Gastroesophageal sphincter (tissue), 4 donors: ENCODE measurements at places on chromosomes 12 and 14. TPM values are rescaled to one million over a fixed set of nuclear protein-coding genes. Genes with fewer than 3 reads are reported as not detected.

DNA sequence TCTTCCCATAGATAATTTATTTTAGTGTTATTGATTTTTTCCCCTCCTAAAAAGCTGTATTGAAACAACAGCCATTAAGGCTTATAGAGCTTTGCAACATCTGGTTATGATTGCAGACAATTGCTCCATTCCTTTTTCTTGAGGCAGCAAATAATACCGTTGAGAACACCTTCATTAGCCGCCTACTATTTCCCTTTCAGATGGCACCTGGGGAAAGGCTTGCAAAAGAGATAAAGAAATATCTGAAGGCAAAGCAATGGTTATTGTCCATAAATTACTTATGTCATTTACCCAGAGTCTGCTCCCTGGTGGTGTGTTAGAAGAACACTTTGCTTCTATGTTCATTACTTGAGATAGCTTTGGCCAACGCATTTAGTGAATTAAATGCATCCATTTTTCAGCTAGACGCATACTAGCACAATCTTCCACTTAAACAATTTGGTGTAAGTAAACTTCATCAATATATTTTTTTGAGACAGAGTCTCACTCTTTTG lies 377.8 kb downstream of the KCNH5 start:
- ATAC-seq: no peak

DNA sequence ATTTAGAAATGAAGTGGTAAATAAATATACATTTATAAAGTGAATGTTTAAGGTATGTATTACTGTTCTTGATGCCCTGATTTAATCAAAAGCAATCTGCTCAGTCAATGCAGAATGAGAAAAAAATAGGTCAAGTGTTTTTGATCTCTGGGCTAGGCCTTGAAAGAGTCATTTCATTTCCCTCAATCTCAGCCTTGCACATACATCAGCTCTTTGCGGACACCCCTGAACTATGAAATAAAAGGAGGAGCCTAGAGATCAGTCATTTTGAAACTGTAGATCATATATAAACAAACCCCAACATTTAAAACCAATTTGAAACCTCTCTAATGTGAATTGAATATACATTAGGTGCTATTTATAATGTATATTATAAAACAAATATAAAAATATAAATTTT lies 42.5 kb downstream of the ATG2B start:
- ATAC-seq: no peak

Gene PPP4R3A
- 73.4 TPM for total RNA-seq

Gene A2M
- total RNA-seq: 268 TPM

Gene WNT1
- total RNA-seq: not detected

DNA sequence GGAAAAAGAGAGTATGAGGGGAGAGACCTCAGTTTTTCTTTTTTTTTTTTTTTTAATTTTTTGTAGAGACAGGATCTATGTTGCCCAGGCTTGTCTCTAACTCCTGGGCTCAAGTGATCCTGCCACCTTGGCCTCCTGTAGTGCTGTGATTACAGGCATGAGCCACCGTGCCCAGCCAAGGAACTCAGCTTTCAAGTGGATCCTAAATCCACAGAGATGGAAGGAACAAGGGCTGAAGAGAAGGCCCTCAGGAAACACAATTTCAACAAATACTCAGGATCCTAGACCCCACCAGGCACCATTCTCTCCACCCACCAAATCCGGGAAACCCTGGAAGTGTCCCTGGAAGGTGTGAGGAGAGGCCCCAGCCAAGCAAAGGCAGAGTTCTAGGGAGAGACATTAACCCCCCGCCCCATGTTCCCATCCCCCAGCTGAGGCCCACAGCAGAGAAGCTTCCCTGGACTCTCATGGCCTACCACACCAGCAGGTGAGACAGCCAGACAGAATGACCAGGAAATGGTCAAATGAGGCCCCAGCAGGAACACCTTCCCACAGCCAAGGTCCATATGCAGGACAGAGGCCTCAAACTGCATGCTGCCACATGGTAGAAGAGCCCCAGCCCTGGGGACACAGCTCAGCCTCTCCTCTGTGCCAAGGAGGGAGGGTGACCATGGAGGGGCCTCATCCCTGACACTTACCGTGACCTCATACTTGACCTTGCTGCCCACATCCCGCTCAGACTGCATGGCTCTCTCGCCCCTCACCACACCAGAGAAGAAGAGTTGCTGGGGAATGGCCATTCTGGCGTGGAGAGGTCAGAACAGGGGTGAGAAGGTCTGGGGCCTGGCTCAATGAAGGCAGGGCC lies 14.1 kb downstream of the ITGA7 start:
- no peak for ATAC-seq

DNA sequence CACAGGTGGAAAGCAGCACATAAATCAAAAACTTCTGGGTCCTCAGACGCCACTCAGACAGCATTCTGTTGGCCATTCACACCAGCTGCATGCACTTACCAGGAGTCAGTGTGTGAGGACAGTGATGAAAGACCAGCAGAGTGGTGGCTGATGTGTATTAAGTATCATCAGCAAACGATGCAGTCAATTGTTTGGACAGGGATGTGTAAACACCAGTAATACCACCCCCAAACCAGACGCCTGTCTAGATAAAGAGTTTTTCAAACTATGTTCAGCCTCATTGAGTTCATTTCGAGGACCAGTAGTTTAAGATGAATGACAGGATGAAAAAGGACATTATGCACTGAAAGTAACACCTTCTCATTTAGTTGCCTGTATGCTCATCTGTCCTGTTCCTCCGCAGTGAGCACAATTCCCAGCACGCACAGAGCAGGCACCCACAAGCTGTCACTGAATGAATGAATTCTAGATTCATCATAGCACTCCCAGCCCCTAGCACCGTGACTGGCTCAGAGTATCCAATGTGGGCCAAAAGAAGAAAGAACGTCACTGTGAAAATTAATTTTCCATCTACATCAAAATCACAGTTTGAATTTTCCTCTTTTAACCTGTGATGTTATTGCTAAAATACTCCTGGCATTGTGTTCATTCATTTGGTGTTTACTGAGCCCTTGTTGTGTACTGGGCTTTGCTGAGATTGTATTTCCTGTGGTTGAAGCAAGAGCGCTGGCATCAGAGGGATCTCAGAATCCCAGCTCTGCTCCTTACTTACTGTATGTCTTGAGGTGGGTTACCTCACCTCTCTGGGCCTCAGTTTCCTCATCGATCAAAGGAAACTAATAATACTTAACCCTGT lies 124.8 kb upstream of the NOS1 start:
- ATAC-seq: no peak

DNA sequence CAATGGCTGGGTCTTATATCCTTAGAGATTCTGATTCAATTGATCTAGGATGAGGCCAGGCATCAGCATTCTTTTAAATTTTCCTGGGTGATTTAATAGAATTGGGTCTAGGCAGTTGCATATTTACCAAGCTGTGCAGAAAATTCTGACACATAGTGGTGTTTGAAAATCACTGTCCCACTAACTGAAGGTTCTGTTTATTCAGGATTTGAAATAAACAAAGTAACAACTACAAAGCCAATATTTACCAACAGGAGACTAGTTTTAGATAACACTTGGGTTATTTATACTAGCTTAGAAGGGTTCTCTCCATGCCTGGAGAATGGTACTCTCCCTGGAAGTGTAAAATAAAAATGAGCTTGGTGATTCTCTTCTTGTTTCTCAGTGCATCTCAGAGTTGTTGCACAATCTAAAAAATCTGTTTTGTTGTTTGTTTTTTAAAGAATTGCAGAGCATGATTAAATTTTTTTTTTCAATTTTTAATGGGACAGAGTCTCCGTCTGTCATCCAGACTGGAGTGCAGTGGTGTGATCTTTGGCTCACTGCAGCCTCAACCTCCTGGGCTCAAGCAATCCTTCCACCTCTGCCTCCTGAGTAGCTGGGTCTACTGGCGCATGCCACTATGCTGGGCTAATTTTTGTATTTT lies 16.9 kb downstream of the BEST3 start:
- ATAC-seq: no peak

DNA sequence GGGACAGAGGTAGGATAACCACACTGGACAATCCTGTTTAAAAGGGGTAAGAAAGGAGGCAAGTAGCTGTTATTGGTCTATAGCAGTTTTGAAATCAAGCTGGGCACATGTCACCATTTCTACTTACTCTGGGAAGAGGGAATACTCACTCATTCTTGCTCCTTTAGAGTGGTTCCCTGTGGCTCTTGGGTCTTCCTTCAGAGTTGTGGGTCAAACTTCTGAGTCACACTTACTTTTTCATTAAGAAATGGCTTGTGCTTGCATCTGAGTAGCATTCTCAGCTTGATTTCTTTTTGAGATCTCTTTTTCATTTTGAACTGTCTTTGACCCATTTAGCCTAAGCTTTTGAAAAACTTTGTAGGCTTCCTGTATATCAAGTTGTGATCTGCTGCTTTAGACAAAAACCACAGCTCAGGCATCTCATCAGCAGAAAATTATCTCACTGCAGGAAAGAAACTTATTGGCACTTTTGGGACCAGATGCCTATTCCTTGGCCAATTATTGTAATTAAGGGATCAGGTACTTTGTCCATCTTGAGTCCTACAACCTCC lies 122.2 kb downstream of the AEBP2 start:
- no peak for ATAC-seq

Gene KRT77
- total RNA-seq: not detected

Gene TBC1D30
- total RNA-seq: 1.4 TPM

DNA sequence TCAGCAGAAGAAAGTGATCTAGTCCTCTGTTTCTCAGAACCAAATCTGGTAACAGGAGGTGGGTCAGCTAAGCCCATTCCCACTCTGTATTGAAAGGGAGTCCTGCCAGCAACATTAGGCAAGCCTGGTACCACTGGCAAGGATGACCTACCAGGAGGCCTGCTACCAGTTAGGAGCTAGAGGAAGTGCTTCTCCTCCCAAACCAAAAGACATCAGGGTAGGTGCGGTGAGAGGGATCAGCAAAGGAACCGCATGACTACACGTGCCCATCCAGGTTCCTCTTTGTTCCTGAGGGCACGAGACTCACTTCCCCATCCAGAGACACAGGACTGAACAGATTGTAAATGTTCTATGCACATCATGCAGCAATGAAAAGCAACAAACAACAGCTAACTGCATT lies 2.8 kb downstream of the KLRC4 start:
- no peak for ATAC-seq

- no peak for ATAC-seq
Measured at GRCh38 chr12:63805704-63806672, 26.3 kb downstream of the RXYLT1 start.

Gene ANKRD33
- not detected for total RNA-seq

DNA sequence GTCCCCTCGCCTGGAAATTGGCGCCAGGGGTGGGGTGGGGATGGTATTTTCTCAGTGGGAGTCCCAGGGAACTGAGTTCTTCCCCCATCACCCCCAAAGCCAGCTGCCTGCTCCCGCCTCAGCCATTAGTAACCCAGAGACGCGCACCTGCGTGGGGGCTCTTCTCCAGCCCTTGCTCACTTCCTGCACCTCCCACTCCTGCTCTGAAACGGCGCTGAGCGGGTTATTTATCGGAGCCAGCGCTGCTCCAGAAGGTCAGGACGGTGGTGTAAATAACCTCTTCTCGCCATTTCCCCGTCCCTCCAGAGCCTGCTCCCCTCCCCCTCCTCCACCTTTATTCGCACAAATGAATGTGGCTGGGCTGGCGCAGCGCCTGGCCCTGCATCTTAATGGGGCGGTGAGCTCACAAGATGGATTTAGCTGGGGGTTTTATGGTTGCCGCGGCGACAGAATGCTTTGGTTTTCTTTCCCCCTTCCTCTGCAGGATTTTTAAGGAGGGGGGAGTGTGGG lies 12.2 kb downstream of the GPR84 start:
- peak; percentile 39 for ATAC-seq

- no peak for ATAC-seq
Measured at GRCh38 chr12:125198652-125199051, 133.4 kb downstream of the AACS start.

DNA sequence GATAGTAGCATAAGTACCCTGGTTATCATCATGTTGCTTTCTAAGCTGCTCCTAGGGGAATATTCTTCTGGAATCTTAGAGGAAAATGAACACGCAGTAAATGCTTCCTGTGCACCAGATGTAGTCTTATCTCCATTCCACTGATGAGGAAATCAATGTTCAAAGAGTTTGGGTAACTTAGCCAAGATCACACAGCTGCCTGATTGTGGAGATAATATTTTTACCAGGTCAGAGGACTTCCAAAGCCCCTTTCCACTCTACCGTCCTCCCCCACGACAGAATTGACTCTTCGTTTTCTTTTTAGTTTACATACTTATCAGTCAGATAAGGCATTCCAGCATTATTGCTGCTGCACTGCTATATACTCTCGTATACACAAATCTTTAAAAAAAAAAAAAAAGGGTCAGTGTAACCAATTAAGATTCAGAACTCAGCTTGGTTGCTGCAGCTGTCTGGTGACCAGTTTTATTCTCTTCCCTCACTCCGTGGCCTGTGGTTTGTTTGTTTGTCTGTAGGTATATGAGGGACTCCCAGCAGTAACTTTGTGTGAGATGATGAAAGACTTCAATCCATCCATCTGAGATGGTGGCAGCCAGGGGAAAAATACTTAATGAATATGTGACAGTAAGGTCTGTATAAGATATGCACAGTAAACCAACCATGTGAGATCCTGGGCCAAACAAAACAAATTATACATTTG lies 110.5 kb downstream of the TGFB3 start:
- no peak for ATAC-seq

DNA sequence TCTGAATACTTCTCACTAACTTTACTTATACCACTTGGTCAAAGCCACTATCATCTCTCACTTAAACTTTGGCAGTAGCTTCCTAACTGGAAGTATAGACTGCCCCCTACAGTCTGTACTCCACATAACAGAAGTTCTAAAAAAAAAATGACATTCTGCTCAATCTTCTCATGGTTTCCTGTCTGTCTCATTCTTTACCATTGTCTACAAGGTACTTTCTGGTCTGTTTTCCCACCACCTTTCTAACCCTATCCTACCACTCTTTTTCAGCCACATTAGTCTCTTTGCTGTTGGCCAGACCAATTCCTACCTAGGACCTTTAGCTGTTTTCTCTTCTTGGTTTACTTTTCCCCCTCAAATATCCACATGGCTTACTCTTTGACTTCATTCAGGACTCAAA lies 14.7 kb downstream of the CPSF6 start:
- ATAC-seq: no peak

Gene CKAP4
- 48.1 TPM for total RNA-seq

DNA sequence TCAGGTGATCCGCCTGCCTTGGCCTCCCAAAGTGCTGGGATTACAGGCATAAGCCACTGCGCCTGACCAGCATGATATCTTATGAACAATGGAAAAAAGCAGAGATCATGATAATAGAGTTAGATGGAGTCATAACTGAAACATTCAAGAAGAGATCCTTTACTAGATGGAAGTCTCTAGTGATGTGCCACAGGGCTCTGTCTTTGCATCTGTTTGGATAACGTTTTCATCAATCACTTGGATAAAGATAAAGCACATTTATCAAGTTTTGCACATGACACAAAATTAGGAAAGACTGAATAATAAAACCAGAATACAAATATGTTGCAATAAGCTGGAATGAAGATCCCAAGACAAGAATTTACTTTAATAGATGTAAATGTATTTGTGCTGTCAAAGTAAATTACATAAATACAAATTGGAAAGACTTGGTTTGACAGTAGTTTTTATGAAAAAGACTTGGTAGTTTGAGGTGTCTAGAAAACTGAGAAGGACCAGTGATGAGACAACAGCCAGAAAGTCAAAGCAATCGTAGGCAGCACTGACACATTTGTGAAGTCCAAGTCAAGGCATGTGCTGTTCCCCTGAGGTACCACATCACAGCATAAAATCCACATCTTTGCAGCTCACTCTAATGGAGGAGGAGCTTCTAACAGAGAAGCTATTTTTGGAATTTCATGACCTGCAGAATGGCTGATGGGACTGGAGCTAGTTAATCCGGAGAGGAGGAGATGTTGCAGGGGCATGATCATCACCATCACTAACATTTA lies 28.5 kb downstream of the GPRC5A start:
- ATAC-seq: no peak

GRCh38 chr12:124852911-124853427 lies 10.7 kb downstream of the SCARB1 start:
- no peak for ATAC-seq

Gene SERPINA6
- not detected for total RNA-seq
